H7 (cell line): ENCODE measurements at places on chromosomes 2 and 18. TPM values are rescaled to one million over a fixed set of nuclear protein-coding genes. Genes with fewer than 3 reads are reported as not detected.

DNA sequence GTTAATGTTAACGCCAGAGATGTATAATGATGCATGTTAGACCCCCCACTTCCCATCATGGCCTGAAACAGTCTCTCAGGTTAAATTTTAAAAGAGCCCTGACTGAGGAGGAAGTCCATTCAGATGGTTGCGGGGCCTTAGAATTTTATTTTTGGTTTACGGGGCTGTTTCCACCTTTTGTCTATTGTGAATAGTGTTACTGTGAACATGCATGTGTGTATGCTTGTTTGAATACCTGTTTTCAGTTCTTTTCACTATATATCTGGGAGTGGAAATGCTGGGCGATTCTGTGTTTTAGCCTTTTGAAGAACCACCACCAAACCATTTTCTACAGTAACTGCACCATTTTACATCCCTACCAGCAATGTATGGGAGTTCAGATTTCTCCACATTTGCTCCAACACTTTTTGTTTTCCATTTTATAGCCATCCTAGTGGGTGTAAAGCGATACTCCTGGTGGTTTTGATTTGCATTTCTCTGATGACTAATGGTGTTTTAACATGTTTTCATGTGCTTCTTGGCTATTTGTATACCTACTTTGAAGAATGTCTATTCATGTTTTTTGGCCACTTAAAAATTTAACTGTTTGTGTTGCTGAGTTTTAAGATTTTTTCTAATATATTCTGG, 133.0 kb downstream of the MYO3B start:
- no peak for DNase-seq

GRCh38 chr18:53152476-53152875, 812.5 kb downstream of the DCC start:
- DNase-seq: peak; percentile 3

DNA sequence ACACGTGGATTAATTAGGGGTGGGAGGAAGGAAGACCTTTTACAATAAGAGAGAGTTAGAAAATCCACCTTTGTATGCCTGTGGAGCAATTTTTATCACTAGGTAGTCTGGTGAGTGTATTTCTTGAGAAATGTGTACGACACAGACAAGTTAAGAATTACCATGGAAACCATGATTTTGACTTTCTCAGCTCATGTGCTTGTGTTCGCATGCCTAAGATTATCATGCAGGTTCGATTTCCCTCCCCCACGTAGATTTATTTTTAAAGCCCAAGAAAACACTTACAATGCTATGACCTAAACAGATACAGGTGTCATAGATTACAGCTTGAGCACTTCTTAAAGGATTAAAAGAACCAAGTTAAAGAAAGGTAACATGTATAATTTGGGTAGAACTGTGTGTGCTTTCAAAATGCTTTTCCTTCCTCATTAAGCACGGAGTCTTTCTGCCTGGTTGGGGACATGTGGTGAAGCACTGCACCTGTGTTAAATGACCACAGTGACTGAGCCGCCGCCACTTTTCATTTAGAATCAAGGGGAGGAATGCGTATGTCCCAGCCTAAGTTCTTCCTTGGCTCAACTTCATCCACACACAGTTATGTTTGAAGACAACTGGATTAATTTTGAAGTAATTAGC, 16.6 kb downstream of the SERTAD2 start:
- no peak for DNase-seq

DNA sequence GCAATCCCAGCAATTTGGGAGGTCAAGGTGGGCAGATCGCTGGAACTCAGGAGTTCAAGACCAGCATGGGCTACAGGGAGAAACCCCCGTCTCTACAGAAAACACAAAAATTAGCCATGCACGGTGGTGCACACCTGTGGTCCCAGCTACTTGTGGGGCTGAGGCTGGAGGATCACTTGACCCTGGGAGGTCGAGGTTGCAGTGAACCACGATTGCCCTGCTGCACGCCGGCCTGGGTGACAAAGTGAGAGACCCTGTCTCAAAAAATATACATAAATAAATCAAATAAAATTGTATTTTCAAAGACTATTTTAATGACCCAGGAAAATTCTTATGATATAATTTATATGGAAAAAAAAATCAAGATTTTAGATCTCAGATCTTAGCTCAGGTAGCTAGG, 191.5 kb downstream of the ZFP36L2 start:
- no peak for DNase-seq

DNA sequence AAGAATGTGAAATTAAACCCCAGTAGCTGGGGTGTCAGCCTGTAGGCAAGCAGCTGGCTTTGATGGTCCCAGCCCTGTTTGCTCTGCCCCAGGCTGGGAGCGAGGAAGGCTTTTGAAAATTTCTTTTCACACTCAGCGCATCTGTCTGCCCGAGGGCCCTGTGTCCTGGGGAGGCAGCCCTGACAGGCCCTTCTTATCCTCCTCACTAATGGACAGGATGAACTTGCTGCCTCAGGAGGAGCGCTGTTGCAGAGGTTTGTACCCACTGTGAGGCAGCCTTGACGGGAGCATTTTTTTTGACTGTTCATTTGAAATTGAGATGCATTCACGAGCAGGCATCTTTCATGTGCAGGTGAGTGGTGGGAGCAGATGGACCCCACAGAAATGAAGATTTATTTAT, 62.4 kb downstream of the SERPINB8 start:
- DNase-seq: no peak

DNA sequence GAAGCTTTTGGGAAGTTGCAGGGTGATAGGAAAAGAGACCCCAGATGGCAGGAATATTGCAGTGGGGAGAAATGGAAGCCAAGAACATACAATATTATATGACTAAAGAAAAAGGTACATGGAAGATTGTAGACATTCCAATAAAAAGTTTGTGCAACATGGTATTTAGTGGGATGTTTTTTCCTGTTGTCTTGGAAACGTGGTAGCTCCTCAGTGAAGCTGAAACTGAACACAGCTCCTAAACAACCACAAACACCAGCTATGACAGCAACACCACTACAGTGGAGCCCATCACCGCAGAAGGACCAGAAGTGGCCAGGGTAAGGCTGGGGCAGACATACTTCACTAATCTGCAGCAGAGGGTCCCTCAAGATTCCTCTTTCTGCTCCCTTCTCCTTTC, 246.8 kb downstream of the CDH20 start:
- DNase-seq: no peak

- DNase-seq: no peak
Observed at GRCh38 chr2:38634684-38635083, 31.2 kb upstream of the GALM start.

DNA sequence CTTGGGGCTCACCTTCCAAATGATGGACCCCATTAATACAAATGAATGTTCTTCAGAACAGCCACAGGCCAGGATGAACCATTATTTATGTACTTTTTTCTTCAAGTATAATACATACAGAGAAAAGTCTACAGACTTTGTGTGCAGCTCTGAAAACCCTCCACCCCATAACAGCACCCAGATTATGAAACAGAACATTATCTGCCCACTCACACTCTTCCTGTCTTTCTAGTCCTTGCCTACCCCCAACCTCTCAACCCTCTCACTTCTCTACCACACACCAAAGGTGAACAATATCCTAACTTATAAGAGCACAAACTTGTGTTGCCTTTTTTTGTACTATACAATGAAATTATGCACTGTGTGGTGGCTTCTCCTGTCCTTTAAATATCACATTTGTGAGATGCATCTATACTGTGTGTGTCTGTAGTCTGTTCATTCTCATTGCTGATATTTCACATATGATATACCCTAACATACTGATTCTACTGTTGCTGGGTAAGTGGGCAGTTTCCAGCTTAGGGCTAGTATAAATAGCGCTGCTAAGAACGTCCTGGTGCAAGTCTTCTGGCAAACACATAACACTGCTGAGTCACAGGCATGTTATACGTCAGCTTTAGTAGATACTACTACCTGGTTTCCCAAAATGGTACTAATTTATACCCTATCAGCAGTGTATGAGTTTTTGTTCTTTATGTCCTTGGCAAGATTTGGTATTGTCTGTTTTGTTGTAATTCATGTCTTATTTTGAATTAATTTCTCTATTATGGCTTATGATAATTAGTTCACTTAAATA, 1.0 kb upstream of the NPHP1 start:
- no peak for DNase-seq

- DNase-seq: no peak
Observed at GRCh38 chr2:149733936-149734685, 146.5 kb upstream of the MMADHC start.

GRCh38 chr2:20448246-20448976, 1.5 kb downstream of the RHOB start:
- peak; percentile 58 for DNase-seq

- no peak for DNase-seq
Observed at GRCh38 chr18:31268985-31269406, 49.0 kb upstream of the DSG1 start.

DNA sequence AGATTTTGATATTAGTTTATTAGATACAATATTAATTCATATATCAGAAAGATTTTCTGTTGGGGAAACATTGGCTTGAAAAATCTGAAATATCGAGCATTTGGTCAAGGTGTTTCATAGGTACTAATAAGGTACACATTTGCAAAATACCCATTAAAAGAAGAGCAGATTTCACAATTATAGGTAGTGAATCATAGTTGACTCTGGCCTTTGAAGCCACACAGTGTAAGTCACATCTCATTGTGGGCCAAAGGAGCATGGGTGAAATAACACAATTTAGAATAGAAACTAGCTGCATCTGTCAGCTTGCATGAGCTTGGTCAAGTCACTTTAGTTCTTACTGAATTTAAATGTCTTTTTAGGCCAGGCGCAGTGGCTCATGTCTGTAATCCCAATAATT, 4.9 kb downstream of the KDM3A start:
- no peak for DNase-seq

- no peak for DNase-seq
Observed at GRCh38 chr2:239918749-239919148, 106.4 kb downstream of the NDUFA10 start.

- DNase-seq: no peak
Observed at GRCh38 chr2:69143748-69144360, 130.9 kb downstream of the ANTXR1 start.

GRCh38 chr2:121281107-121281506, 3.9 kb downstream of the TFCP2L1 start:
- DNase-seq: no peak

GRCh38 chr2:230413479-230413878, 2.5 kb upstream of the SP100 start:
- DNase-seq: no peak

GRCh38 chr2:210586381-210586780, 30.0 kb downstream of the CPS1 start:
- no peak for DNase-seq

GRCh38 chr2:216090369-216090786, 8.7 kb downstream of the TMEM169 start:
- DNase-seq: no peak

DNA sequence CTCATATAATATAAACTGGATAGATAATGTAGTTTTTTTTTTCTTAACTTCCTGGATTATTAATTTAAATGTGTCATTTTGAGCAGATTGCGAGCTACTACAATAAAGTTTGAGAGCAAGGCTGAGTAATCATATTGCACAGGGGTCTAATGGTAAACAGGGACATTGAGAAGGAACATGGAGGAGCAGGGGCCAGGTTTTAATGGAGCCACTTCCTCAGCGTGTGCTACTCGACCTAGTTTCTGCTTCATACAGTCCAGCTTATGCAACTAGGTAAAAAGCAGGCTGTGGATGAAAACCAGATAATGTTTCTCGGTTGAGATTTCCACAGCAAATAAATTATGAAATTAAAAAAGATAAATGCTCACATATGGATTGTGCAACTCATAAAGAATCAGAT, 1915.7 kb upstream of the CELF4 start:
- DNase-seq: no peak

- DNase-seq: no peak
Observed at GRCh38 chr18:41936471-41937134, 18.4 kb upstream of the PIK3C3 start.

GRCh38 chr2:133287709-133288108, 280.6 kb downstream of the NCKAP5 start:
- no peak for DNase-seq

GRCh38 chr2:55718165-55719008, 24.7 kb upstream of the PNPT1 start:
- DNase-seq: no peak

The TUBA3D gene
- total RNA-seq: 0.62 TPM in 1 of 2 replicates, not detected in the other

The RFX8 gene
- total RNA-seq: 0.18 TPM in 1 of 2 replicates, not detected in the other

The RNF152 gene
- 8.8 and 8.9 TPM in 2 replicates for total RNA-seq

The MYO1B gene
- 47.4 and 55.8 TPM in 2 replicates for total RNA-seq

The SCN1A gene
- total RNA-seq: 0.07 and 0.10 TPM in 2 replicates

The ATP9B gene
- 8.0 and 10.1 TPM in 2 replicates for total RNA-seq

The AQP4 gene
- total RNA-seq: 0.69 and 1.00 TPM in 2 replicates

The C2orf72 gene
- 0.69 and 1.2 TPM in 2 replicates for total RNA-seq

The CCDC85A gene
- 0.04 and 0.14 TPM in 2 replicates for total RNA-seq

The CNDP1 gene
- not detected in 2 replicates for total RNA-seq

The SEH1L gene
- total RNA-seq: 29.3 and 40.5 TPM in 2 replicates

The DSG1 gene
- 0.14 TPM in 1 of 2 replicates, not detected in the other for total RNA-seq

The HOXD4 gene
- total RNA-seq: not detected in 2 replicates

The EPG5 gene
- 5.2 and 9.8 TPM in 2 replicates for total RNA-seq

The UBE2E3 gene
- 107 and 114 TPM in 2 replicates for total RNA-seq

The VWC2L gene
- total RNA-seq: 0.33 TPM in 1 of 2 replicates, not detected in the other
